ENCODE measurements at places on chromosomes 7 and 10.
A peak's percentile ranks its signal among the peaks of the same experiment; 100 is the strongest.

DNA sequence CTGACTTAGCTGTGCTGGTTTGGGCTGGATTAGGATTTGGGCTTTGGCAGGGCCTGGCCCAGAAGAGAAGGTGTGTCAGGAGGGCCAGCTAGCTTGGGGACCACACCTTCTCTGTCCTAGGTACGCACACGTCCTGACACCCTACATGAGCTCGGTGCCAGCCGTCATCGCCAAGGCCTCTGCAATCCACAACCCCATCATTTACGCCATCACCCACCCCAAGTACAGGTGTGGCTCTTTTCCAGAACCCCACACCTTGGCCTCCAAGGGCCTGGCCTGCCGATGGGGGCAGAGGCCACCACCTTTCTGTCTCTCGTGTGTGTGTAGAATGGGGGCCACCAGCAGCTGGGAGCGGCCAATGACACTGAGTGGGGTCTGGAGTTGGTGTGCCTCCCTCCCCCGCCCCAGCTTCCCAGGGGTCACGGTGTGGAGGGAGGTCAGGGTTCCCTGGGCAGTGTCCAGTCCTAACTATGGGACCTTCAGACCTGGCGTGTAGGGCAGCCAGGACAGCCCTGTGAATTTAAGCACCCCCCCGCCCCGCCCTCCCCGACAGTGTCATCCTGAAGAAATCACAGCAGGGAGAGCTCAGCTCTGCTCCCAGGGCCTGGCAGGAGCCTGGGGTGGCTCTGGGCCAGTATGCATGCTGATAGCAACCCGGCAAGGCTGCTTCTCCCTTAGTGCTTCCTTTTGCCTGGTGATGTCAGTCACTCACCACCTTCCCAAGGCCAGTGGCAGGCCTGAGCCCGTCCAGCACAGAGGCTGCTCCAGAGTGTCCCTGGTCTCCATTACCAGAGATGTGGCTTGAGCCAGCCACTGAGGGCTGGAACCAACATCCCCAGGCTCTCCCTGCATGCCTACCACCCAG, 6.9 kb upstream of the LDB3 start:
- no peak for DNase-seq

DNA sequence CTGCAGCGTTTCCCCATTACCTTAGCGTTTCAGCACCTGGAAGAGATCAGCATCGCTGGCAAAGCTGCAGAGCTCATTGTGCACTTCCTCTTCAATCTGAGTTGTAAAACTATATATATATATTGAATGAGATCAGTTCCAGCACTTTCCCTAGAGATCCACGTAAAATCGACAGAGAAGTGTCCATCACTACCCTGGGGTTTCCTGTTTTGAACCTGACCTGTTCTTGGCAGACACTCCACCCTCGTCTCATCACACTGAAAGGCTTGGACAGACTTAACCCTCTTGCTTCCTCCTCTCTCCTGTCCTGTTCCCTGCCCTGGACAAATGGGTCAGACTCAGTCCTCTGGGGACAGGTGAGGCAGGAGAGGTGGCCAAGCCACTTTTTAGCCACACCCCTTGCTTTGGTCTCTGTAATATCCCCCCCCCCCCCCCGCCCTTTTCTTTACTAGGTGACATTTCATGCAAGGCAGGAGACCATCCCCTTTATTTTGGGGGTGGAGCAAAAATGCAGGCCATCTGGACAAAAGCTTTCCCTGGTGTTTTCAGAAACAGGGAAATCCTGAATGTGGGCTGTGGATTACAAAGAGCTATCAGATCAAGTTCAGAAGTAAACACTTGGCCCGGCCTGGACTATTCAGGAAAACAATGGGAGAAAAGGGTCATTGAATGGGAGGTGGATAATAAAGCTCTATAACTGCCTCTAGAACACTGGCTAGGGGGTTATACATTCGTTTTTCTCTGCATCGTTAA, 83.7 kb upstream of the KDM7A start:
- no peak for DNase-seq

DNA sequence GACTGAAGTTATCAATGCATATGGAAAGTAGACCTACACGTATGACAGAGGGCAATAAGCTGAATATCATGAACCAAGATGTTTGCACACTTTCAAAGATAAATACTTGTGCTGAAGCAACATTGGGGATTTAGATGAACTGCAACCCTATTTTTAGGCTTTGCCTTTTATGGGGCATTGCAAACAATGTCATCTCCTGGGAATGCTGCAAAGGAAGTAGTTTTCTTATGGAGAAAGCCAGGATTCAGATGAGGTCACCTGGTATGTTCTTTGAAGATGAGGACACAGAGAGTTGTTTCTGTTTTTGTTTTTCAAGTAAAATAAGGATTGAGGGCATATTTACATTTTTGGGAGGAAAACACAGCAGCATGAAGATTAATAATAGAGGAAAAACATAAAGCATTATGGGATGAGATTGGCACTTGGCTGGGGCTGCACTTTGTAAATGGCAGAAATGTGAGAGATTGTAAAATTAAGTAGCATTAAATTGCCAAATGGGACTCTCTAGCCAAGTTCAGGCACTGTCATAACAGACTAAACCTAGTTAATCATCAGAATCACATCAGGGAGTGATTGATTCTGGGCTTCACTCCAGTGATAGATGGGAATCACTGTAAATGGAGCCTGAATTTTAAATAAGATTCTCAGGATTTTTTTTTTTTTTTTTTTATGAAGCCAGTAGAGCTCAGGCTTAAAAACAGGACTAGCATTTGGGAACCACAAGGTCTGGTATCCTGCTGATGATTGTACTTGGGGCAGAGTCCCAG, 63.1 kb downstream of the MALRD1 start:
- no peak for DNase-seq

- DNase-seq: no peak
These were observed 70.8 kb downstream of the OAT start for GRCh38 chr10:124347956-124348355.

DNA sequence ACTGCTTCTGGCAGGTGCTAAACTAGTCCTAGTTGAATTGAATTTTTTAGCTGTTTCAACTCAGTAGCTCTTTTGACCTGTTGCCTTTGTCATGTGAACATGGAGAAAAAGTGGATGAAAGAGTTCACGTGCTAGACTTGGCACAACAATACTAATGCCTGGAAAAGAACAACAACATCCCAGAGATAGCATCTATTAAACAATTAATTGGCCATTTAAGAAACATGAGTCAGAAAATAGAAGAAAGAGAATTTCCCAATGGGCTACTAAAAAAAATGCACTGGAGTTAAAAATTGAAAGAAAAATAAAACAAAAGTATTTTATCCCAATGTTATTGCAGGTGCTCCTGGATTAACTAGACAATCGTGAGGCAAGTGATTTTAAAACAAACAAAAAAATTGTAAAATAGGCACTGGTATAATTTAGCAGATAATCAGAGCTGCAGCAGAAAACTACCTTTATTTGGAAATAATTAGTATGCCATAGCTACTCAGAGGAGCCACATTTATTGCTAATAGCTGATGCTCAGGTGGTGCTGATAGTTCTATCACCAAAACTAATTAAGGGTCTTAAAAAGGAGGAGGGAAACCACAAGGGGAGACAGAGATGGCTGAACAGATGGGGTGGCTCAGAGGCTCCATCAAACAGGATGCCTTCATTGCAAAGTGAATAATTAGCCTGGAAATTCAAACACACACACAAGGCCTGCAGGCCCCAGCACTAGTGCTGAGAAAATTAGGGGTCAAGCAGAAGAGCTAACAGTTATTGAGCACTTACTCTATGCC, 17.6 kb downstream of the CCDC71L start:
- DNase-seq: no peak

DNA sequence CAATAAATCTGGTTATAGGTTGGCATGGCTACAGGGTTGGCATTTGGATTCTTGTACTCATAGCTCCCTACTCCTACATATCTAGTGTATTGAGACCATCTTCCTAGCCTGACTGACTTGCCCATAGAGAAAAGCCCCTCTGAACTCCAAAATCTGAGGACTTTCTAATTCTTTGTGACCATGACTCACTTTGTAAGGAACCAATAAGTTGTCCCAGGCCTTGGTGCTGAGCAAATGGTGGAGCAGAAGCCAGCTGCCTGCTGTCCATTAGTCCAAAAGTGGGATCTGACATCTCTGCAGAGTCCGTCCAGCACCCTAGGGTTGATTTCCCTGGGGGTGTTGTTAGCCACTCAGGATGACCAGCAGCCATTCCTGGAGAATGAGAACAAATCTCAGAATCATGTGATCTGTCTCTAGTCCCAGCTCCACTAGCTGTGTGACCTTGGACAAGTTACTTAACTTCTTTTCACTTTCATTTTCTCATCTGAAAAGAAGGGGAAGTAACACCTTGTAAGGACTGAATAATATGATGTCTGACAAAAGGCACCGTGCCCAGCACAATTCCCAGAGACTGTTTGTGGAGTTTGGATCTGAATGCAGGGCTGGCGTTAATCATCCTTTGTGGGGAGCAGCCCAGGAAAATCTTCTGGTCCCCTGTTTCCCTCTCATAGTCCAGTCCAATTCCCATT, 44.1 kb downstream of the MTURN start:
- peak; percentile 61 for DNase-seq

GRCh38 chr7:98014830-98015229, 24.8 kb upstream of the OCM2 start:
- DNase-seq: no peak

DNA sequence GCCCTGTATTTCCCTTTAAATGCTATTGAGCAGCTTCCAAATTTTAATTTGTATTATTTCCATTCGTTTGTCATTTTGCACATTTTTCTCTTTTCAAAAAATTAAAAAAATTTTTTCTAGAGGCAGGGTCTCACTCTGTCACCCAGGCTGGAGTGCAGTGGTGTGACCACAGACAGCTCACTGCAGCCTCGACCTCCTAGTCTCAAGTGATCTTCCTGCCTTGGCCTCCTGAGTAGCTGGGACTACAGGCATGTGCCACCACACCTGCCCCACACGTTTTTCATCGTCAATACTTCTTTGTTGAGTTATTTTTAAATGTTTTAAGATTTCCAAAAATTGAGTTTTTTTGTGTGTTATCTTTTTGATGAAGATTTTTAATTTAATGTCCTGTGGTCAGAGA, 4.7 kb downstream of the RPA3 start:
- no peak for DNase-seq

GRCh38 chr10:127881262-127881661, 11.5 kb downstream of the CLRN3 start:
- no peak for DNase-seq

DNA sequence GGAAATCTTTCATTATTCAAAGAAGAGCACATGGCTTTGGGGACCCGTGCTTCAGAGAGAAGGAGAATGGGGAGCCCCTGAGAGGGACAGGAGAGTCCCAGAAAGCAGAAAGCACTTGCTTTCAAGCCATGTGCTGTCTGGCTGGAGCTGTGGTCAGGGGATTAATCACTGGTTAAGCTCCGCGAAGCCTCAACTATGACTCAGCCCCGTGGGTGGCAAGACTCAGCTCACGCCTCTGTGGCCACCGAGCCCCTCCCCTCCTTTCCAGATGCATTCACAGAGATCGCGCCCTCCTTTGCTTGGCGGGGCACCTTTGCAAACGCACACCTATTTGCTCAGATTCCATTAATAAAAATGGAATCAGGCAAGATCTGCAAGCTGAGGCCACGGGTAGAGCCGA, 202.9 kb upstream of the TCERG1L start:
- no peak for DNase-seq

DNA sequence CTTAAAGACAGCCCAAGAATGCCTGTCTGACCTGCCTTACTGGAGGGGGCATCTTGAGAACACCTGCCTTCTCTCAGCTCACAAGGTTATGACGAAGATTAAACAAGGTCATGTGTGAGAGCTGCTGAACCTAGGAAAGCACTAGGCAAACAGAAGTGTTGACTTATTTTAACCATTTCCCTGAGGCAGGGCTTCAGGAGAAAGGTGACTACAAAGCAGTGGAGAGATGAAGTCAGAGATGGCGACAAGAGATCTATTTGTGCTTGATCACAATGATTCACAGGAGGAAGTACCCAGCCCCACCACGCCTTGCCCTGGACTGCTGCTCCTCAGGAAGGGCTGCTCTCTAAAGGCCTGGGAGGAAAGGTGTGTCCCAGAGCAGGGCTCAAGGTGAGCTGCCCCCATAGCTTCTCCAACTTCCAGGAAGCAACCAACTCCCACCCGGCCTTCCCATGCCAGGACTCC, 27.8 kb downstream of the STN1 start:
- peak; percentile 52 for DNase-seq

- peak; percentile 5 for DNase-seq
These were observed 12.6 kb downstream of the OR9A4 start for GRCh38 chr7:141928845-141929195.

DNA sequence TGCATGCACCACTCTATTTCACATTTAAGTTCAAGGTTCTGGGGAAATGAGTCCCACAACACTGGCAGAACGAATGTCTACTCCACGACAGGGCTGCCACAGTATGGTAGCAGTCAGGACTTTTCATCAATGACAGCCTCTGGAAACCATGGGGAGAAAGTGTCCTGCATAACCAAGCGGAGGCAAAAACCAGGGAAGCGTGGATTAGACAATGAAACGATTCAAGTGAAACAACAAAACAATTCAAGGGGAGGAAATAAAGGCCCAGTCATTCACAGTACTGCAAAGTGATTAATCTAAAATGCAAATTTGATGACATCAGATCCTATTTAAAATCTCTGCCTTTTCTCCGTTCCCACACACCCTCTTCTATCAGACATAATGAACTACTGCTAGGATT, 168.2 kb downstream of the DPY19L1 start:
- no peak for DNase-seq

DNA sequence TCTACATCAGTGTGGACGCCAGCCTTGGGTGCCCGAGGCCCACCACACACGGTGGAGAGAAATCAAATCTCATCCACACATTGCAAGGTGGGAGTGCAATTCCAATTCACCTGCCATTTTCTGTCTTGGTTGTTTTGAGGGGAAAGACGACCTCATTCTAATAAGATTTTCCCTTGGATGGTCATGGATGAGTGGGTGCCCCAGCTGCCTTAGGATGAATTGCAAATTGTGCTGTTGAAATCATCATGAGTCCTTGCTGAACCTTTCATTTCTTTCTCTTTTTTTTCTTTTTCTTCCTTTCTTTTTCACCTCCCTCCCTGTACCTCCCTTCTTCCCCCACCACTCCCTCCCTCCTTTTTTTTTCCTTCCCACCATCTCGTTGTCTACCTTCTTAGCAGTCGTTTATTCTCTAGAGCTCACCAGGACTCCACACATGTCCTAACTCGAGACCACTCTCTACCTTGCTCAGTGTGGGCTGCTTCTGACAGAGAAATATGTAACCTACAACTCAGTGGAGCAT, 266.9 kb upstream of the NFE2L3 start:
- DNase-seq: no peak

- DNase-seq: no peak
These were observed 266.5 kb downstream of the HGF start for GRCh38 chr7:81503336-81503735.

- no peak for DNase-seq
These were observed 41.9 kb downstream of the CDK1 start for GRCh38 chr10:60820093-60820754.

- peak; percentile 20 for DNase-seq
These were observed 114.4 kb downstream of the PTPRN2 start for GRCh38 chr7:158473221-158473620.

GRCh38 chr10:131280101-131280500, 31.4 kb downstream of the TCERG1L start:
- DNase-seq: no peak

DNA sequence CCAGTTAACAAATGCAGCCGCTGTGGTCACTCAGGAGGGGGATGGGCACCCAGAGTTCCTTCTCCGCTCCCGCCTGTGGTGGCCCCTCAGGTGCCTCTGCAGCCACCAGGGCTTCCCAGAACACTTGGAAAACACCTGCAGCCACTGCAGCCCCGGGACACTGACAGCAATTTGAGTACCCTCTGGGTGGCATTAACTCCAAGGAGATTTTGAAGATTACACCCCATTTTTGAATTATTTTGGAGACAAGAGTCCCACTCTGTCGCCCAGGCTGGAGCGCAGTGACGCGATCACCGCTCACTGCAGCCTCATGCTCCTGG, 32.2 kb downstream of the IL15RA start:
- no peak for DNase-seq

GRCh38 chr7:105016068-105016708, 2.2 kb downstream of the KMT2E start:
- no peak for DNase-seq

Measured in suppressor macrophage (primary cell).